NCI-H446 treated with DMSO at 0.1 percent for 48 hours (cell line): ENCODE measurements at places on chromosomes 5 and 9.

GRCh38 chr5:107821288-107821687 is 150.6 kb upstream of the EFNA5 start:
- DNase-seq, result no peak

GRCh38 chr5:41790038-41790776 is 80.0 kb downstream of the OXCT1 start:
- no peak for DNase-seq

DNA sequence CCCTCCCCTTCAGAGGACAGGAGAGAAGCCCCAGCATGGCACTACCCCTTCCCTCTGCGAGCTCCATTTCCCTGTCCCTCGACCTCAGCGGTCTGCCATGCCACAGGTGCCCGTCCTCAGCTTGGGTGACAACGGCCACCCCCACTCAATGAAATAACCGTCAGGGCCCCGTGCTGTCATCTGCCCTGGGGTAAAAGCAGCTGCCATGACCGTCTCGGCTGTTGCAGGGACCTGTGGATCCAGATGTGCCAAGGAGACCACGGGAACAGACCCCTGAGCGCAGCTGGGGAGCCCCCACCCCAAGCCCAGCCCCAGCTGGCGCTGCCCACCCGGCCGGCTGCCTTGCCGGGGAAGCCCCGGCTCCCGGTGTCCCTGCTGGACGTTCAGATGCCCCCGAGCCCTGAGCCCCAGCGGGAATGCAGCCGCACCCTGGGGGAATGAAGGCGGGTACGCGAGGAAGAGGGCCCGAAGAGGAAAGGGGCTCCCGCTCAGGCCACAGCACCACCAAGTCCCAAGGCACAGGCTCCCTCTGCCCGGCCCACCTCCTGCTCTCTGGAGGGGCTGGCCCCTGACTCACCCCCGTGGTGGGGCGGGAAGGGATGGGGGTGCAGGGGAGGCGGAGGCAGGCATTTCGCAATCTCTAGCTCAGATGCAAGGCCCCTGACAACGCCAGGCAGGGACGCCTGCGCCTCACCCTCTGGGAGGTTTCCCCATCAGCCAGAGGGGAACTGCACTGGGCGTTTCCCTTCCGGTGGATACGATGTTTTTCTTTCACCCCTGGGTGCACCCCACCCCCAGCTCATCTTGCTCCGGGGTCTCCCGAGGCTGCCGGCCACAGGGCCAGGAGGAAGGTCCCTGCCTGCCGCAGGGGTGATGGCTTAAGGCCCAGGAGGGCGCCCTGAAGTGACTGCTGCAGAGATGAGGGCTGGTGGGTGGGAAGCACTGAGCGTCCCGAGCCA is 49.2 kb downstream of the NACC2 start:
- no peak for DNase-seq

DNA sequence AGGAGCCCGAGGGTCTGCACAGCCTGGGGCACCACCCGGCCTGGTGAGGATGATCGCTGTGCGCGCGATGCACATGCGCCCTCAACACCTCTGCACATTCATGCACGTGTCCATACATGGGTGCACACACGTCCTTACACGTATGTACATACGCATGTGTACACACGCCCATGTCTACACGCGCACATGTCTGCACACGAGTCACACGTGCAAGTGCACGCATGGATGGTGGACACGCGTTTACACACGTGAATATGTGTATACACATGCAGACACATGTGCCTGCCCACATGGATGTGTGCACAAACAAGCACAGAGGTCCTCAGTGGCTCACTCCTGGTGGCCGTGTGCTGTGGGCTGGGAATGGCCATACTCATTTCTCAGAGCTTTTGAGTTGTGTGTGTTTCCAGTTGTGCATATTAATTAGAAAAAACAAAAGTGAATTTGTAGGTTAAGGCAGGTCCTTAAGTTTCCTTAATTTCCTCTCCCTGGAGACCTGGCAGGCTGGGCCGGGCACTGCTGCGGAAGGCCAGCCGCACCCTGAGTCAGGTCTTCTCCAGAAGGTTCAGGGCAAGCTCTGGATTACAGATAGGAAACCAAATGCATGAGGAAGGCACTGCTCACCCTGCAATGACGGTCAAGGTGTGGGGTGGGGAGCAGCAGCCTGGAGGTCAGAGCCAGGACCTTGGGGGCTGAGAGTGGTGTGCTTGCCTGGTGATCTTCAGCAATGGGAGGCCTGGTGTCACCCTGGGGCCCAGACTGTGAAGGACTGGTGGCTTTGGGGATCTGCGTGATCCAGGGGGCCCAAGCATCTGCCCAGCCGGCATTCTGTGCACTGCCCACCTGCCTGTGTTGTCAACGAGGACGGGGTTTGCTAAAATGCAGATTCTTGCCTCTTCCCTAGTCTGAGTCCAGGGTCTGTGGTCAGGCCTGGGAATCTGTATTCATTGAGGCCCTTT is 1.3 kb upstream of the RNU6ATAC start:
- DNase-seq, result no peak

DNA sequence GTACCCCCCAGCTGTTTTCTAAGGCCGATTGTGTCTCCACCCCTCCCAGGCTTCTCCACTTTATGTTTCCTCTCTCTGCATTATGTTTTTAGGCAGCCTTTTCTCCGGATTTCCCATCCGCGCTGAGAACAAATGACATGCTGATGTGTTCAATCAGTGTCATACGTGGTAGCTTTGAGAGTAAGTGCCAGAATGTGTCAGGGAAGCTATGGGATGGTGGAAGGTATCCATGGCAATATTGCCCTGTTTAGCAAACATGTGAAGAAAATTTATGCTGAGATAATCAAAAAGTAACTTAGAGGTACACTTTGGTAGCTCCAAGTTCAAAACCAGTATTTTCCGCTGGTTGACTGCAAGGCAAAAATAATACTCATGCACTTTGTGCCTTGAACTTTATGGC is 36.6 kb upstream of the LECT2 start:
- no peak for DNase-seq
